Heart left ventricle (tissue), 16 donors: ENCODE measurements at places on chromosomes 5 and 9.

GRCh38 chr5:72191404-72191803 lies 84.1 kb downstream of the MAP1B start:
- DNase-seq, result no peak

DNA sequence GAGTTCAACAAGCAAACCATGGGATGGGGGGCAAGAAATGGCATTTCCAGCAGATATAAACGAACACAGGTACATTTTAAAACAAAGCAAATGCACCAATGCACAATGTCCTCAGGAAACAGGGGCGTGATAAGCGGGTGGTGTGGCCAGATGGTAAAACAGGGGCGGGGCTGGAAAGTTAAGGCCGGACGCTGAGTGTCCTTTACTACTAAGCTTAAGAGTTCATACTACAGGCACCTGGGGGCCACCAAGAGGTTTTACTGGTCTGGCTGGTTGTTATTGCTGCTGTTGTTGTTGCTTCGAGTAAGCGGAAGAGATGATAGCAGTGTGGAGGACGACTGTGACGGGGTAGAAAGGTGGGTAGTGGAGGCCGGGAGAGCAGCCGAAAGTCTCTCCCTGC lies 99.8 kb downstream of the ATPSCKMT start:
- DNase-seq, result no peak

DNA sequence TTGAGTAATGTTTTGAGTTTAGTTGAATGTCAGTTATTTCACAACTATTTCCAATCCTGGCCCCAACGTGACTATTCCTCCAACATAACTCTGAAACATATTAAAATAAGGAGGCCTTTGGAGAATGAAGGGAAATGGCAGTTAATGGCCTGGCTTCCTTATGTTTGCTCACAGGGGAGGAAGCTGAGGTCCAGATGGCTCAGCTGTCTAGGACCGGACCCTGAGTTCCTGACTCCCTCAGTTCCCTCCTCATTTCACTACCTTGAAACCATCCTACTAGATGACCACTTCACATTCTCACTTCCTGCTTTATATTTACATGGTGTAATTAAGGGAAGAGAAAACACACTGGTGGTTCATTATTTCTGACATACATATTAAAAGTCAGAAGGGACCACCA lies 6.6 kb downstream of the OTULINL start:
- DNase-seq, result no peak

GRCh38 chr9:29637471-29638237 lies 2064.4 kb upstream of the C9orf72 start:
- DNase-seq, result no peak

DNA sequence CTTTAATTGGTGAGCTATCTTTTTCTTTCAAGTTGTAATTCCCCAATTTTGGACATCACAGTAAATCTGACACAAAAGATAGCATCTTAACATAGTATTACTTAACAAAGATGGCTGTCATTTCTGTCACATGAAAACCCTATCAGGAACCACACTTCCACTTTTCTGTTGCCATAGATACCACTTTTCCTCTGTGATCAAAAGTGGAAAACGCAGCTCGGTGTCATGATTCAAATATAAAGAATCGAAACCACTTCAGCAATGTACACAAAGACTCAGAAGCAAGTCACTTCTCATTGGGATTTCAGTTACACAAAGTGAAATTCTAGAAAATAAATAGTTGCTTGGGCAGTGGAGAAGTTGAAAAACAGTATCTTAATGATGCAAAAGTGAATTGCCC lies 524.9 kb upstream of the ITGA1 start:
- no peak for DNase-seq

GRCh38 chr9:108838017-108838416 lies 17.8 kb downstream of the ACTL7B start:
- no peak for DNase-seq

- DNase-seq, result no peak
Measured at GRCh38 chr5:58810086-58810485, 227.2 kb downstream of the RAB3C start.

GRCh38 chr5:53892224-53892623 lies 331.8 kb downstream of the NDUFS4 start:
- no peak for DNase-seq

DNA sequence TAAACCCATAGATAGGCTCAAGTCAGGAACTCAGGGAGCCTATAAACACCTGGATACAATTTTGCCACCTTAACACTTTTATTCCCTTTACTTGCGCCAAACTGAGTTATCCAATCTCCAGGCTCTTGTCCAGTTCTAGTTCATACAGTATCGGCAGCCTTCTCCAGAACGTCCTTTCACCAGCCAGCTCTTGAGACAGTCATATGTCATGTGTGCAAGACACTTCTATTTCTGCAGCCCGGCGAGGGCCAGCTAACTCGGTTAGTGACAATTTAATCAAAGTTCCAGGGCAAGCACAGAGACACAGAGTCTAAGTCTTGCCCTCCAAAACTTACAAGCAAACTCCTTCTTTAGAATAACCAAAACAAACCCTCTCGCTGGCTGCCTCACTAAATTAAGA lies 12.9 kb downstream of the ABCA1 start:
- no peak for DNase-seq

DNA sequence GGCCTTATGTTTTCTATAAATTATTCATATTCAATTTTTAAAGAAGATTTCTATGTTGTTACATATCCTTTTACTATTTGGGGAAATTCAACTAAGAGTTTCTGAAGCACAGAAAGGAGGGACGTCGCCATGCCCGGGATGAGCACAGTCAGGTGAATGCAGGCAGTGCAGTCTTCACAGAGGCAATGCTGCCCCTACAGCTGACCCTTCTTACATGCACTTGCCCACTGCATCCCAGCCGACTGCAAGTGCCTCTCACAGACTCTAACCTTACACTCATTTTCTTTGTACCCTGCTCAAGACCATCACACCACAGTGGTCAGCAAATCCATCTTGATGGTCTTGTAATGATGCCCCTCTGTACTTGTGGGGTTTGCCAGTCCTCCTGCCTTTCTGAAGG lies 73.8 kb downstream of the SHC3 start:
- no peak for DNase-seq

GRCh38 chr5:45454114-45454513 lies 242.1 kb downstream of the HCN1 start:
- DNase-seq, result peak; percentile 32

DNA sequence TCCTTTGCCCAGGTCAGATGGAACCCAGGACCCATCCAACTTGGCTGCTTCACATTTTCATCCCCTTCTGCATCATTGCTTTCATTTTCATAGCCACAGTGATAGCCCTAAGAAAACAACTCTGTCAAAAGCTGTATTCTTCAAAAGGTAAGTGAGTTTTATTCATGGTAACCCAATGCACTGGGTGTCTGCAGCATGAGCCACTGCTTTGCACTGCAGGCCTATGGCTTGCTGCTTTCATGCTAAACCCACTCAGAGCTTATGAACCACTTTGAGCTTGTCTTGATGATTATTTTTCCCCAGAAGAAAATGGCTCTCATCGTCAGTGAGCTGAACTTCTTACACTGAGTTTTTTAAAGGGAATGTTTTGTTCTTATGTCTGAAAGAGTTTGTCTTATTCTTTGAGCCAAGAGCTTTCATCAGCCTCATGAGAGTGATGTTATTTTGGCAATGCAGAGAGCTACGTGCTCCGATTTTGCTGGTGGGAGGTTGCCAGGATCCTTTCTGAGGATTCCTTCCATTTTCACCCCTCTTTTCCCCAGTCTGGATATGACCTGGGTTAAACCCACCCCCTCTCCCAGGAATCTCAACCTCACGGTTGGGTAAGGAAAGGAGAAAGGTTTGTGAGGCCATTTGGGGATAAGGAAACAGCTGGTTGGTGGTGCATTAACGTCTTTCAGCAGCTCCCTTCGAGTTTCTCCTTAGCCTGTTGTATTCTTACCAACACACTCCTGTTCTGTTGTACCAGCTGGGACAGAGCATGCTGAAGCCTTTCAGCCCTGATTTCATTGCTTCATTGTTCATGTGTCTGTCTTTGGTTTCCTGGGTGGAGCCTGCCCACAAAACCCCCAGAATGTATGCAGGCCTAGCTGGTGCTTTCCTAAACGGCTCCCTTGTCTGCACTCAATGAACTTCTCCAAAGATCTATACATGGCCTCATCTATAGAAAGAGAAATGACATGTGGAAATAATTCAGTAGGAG lies 47.6 kb downstream of the PDCD1LG2 start:
- peak; percentile 30 for DNase-seq

DNA sequence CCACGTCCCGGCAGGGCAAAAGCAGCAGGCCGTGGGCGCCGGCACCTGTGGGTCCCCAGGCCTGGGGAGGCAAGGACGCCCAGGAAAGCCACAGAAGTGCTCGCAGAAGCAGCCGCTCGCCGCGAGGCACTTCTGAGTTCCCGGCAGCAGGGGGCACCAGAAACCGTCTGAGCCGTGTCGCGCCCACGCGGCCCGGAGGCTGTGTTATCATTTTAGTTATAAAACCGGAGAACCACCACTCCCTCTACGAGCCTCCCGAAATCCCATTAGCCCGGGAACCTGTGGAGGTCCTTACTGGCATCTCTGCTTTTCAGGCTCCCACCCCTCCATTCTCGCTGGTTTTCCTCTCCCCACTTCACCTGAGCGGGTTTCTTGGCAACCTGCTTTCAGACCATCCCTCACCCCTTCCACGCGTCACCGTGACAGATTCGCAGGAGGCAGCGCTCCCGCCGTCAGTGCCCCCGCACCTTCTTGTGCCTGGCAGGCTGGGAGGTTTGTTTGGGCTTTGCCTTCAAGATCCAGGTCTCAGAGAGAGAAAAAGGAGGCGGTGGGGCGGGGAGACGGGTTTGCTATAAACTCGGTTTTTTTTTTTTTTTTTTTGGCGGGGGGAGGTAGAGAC lies 2.3 kb downstream of the GDNF start:
- DNase-seq, result peak; percentile 71

- DNase-seq, result no peak
Measured at GRCh38 chr5:130398825-130399224, 494.6 kb downstream of the CHSY3 start.
